Subcutaneous preadipocyte (primary cell): ENCODE measurements at places on chromosomes 16 and 17. TPM values are rescaled to one million over a fixed set of nuclear protein-coding genes. Genes with fewer than 3 reads are reported as not detected.

Gene MT1M
- total RNA-seq = 4.7 and 24.6 TPM in 2 replicates

Gene CHD9
- 63.6 and 72.9 TPM in 2 replicates for total RNA-seq

Gene SEPTIN12
- not detected in 2 replicates for total RNA-seq

Gene RNF157
- 0.98 and 7.3 TPM in 2 replicates for total RNA-seq

Gene SPATA22
- total RNA-seq = 0.78 and 1.1 TPM in 2 replicates

Gene NATD1
- total RNA-seq = 2.0 and 3.3 TPM in 2 replicates

Gene MAPK8IP3
- 40.4 and 57.9 TPM in 2 replicates for total RNA-seq

Gene CCDC47
- total RNA-seq = 62.5 and 66.7 TPM in 2 replicates
